ENCODE measurements at places on chromosomes 7 and 10.

DNA sequence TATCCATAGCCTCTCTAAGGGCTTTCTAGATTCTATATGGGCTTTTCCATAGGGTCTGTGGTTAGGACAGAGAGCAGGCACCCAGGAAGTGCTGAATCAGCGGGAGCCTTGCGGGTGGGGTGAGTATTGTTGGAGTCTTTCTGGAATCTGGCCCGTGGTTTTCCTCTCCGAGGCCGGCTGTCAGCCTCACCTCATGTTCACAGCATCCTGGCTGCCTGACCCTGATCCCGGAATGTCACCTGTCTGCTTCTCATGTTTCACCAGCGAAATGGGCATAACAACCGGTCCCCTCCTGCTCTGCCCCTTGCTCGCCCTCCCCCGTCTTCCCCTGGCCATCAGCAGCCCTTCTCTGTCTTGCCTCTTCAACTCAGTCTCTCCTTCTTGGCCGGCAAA, 36.5 kb downstream of the DDIT4 start:
- no peak for DNase-seq

GRCh38 chr10:82438277-82438676, 563.3 kb downstream of the NRG3 start:
- DNase-seq: no peak

DNA sequence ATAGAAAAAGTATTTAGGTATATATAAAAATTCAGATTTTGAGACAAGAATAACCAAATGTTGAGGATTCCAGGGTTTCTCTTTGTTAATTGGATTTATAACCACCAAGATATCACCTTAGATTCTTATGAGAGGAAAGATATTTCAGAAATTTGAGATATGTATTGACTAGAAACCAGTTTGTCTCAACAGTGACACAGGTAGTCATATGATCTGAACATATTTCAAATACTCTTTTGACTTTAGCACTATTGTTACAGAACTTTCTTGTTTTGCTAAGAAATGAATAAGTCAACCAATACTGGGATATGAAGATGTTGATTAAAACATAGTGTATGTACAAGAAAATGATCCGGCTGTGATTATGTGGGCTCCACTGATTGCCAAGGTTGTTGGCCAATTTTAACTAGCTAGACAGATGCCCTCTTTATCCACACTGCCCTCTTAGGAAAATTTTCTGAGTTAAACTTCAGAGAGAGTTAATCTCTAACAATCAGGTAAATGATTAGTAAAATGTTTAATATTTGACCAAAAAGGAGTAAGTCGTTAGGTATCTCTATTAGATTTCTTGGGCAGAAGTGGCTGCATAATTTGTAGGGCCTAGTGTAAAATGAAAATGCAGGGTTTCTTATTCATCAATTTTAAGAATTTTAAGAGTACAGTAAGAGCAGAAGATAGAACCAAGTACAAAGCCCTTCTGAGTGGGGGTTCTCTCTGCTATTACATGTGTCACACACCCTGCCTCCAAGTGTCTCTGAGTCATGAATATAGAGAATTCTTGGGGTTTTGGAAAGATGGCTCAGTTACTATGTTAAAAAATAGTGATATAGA, 376.0 kb downstream of the TFEC start:
- DNase-seq: no peak

- DNase-seq: no peak
Measured at GRCh38 chr7:74013539-74014272, 14.3 kb upstream of the ELN start.

- no peak for DNase-seq
Measured at GRCh38 chr10:115845921-115846320, 427.1 kb downstream of the GFRA1 start.

- DNase-seq: no peak
Measured at GRCh38 chr7:155850766-155851678, 38.8 kb upstream of the SHH start.

DNA sequence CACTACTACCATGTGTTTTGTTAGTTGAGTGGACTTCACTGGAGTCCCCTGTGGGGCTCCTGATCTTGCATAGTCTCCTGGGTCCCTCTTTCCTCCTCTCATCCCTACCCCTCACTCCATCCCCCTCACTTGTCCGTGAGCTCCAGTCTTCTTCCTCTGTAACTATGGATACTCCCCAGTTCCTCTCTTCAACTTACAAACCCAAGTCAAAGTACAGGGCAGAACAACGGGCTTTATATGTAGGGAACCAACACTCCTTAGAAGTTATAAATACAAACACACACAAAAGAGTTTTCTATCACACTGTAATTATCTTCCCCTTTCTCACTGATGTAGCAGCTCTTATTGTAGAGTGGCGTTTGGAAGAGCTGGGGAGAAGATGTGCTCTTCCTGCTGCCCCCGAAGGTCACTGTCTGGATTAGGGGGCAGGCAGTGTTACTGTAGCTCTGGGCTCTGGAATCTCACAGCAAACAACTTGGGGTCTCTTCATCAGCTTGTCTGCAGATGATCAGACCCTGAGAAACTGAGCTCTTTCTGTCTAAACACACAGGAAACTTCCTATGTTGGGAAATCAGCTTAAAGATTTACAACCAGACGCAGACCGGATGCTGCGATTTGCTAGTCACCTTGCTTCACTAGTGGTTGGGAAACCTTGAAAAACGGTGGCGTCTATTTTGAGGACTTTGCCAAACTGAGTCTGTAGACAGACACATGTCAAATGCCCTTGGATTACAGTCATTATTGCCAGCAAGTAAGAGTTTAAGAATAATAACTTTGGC, 13.6 kb downstream of the SNX10 start:
- DNase-seq: no peak

- DNase-seq: no peak
Measured at GRCh38 chr7:20742913-20743312, 43.8 kb downstream of the SP8 start.

- DNase-seq: no peak
Measured at GRCh38 chr10:90308223-90308622, 549.6 kb downstream of the HTR7 start.

GRCh38 chr7:50826371-50827172, 43.9 kb upstream of the GRB10 start:
- no peak for DNase-seq

DNA sequence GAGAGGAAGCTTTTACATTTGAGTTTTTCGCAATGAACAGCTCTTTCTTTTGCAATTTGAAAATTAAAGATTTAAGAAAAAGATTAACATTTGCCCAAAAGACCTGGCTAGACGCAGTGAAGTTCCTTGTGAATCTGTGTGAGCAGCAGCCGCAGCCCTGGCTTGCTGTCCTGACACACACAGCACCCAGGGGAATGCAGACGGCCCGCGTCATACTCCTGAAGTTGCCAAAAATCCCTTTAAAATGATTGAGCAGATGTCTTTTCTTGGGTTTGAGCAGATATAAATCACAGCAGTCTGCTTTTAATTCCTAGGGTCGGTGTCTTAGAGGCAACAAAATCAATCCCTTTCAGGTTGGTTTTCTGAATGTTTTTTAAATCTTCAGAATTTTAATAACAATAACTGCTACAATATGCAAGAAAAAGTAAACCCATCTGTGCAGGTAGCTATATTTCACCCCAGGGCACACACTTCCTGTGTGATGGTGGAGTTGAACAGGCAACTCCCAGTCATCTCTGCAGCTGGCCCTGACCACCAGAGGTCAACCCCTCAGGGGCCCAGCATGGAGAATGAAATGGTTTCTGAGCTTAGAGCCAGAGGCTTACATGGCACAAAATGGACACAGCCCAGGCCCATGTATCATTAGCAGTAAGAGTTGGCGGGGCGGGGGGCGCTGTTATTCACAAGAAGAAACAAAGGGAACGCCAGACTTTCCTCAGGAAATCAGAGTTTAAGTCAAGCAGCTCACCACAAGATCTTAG, 32.2 kb upstream of the TRIL start:
- DNase-seq: no peak

DNA sequence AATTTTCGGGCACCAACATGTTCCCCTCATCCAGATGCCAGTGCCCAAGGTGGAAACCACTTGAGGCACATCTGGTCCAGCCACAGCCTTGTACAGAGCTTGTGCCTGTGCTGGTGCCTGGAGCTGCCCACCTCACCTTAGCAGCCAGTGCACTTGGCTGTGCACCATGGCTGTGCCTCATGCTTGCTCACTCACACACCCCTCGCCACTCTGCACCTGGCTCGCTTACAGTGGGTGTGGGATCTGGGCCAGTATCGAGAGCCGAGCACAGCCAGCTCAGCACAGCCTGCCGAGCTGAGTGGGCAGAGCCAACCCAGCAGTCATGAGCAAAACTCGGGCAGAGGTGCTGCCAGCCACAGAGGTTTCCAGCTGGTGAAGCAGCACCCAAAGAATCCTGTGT, 139.9 kb upstream of the NUPR2 start:
- DNase-seq: no peak

- no peak for DNase-seq
Measured at GRCh38 chr10:69363666-69364065, 53.1 kb downstream of the TACR2 start.

GRCh38 chr7:50507898-50508470, 57.2 kb downstream of the DDC start:
- DNase-seq: no peak

GRCh38 chr7:151633516-151633812, 113.8 kb upstream of the RHEB start:
- no peak for DNase-seq

DNA sequence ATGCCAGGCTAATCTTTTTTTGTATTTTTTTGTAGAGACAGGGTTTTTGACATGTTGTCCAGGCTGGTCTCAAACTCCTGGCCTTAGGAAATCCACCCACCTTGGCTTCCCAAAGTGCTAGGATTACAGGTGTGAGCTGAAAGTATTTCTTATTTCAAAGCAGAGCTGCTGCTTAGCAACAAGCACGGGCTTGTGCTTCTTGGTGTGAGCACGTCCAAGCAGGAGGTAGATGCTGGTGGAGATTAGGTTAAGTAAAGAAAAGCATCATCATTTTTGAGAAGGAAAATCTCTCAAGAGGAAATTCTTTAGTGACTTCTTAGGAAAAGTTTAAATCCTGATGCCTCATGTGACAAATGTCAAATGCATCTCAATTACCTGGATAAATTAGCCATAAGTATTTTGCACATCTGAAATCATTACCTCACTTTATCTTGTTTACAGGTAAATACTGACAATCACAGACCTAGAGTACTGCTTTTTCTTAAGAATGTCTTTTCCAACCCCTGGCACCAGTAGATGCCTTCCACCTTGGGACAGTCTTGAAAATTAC, 431.8 kb upstream of the FZD8 start:
- no peak for DNase-seq

DNA sequence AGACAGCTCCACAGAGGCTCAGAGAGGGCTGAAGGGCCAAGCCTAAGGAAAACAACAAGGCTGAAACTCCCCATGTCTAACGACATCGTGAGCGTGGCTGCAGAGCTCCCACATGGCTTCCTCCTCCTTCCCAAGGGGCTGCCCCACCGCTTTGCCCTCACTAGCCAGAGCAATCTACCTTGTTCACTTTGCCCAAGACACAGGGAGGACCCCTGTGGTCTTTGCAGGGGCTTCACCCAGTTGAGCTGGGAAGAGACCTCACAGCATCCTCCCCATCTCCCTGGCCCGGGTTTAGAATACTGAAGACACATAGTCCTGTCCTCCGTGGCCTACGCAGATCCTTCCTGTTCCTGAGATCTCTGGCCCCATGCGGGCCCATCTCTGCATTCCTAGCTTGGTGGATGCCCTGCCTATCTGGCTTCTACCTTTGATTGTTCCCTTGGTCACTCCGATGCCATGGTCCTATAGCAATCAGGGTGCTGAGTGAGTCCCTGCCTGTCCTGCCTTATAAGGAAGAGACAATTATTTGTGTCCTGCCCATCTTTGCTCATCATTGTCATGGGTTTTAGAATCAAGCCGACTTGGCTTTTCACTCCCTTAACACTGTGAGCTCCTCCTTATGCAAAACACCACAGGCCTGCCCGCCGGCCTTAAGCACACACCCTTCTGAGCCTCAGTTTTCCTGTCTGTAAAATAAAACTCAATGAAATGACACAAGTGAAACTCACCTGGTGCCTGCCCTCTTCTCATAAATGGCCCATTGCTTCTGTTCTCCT, 73.2 kb downstream of the PARP12 start:
- no peak for DNase-seq
